ENCODE measurements at places on chromosomes 1 and 21. TPM values are rescaled to one million over a fixed set of nuclear protein-coding genes. Genes with fewer than 3 reads are reported as not detected.
A peak's percentile ranks its signal among the peaks of the same experiment; 100 is the strongest.

Gene FCRL6
- total RNA-seq, result 0.81 TPM

Gene CRYZL1
- 23.2 TPM for total RNA-seq

Gene SRM
- 39.5 TPM for total RNA-seq

Gene APOBEC4
- not detected for total RNA-seq

Gene DR1
- total RNA-seq, result 58.9 TPM

Gene AGBL4
- total RNA-seq, result not detected

Gene CELSR2
- 3.3 TPM for total RNA-seq

Gene KIAA1614
- 0.05 TPM for total RNA-seq

Gene KIRREL1
- not detected for total RNA-seq

Gene NR0B2
- not detected for total RNA-seq

Gene GNG4
- not detected for total RNA-seq

Gene SERTAD4
- total RNA-seq, result not detected

GRCh38 chr1:86429122-86429725, 5.3 kb downstream of the CLCA2 start:
- no peak for DNase-seq

GRCh38 chr1:172637522-172637921, 21.4 kb upstream of the FASLG start:
- no peak for DNase-seq

- DNase-seq, result no peak
Observed at GRCh38 chr1:73162564-73162963, 880.2 kb upstream of the NEGR1 start.

GRCh38 chr1:116099379-116099778, 11.8 kb upstream of the MAB21L3 start:
- no peak for DNase-seq

- no peak for DNase-seq
Observed at GRCh38 chr1:25806418-25806817, 6.4 kb downstream of the SELENON start.

- no peak for DNase-seq
Observed at GRCh38 chr1:20059847-20060246, 10.1 kb upstream of the PLA2G5 start.

GRCh38 chr1:154433161-154433764, 28.1 kb downstream of the IL6R start:
- no peak for DNase-seq

DNA sequence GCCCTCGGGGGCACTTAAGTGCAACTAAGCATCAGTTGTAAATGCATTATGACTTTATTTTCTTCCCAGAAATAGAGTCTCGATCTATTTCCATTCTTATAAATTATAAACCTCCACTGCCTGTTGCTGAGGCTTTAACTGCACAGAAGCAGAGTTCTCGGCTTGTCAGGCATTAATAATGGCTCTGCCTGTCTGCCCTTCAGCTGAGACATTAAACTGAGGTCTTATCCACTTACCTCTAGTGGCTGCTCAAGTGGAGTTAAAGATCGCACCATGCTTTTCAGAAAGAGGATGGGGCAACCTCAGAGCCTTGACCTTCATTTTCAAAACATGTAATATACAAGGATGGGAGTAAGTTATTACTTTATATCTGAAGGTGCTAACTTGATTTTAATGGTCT, 597.6 kb upstream of the PRMT6 start:
- no peak for DNase-seq

DNA sequence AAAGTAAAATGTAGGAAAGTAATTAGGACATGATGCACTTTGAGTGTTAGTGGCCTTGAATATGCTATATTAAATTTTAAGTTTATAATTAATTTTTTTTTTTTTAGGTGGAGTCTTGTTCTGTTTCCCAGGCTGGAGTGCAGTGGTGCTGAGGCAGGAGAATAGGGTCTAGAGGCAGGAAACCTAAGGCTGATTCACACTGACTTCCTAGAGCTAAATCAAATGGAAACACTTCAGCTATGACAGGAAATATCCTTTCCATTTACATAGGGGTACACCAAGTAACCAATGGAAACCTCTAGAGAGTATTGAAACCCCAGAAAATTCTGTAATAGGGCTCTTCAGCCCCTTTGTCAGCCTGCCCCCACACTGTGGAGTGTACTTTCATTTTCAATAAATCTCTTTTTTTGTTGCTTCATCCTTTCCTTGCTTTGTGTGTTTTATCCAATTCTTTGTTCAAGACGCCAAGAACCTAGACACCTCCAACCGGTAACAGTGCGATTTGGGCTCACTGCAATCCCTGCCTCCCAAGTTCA, 17.9 kb upstream of the THRAP3 start:
- no peak for DNase-seq

DNA sequence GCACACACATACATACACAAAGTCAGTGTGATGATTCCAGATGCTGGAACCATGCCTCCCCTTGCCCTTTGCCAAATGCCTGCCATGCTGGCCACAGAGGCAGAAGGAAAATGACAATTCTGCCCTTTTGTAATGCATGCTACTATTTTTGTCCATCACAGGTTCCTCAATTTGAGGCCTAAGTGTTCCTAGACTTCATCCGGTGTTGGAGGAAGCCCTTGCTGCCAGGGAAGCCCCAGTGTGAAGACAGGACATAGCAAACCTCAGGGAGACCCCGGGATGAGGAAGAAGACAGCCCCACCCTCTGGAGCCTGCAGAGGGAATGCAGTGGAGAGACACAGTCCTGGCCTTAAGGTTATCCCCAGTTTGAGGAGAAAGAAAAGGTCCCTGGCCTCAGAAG, 14.4 kb downstream of the PRR9 start:
- DNase-seq, result no peak

DNA sequence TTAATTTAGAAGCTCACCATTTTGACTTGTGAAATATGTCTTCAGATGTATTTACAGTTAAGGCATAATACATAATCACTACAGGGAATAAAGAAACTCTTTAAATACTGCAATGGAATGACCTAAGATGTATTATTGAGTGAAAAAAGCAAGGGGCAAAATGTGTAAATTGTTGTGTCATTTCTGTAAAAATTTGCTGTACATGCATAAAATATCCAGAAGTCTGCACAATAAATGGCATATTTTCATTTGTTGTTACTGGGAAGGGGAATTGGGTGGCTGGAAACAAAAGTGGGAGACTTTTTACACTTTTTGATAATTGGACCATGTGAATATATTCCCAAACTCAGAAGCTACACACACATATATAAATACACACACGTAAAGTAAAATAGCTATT, 17.1 kb downstream of the LRIG2 start:
- no peak for DNase-seq

DNA sequence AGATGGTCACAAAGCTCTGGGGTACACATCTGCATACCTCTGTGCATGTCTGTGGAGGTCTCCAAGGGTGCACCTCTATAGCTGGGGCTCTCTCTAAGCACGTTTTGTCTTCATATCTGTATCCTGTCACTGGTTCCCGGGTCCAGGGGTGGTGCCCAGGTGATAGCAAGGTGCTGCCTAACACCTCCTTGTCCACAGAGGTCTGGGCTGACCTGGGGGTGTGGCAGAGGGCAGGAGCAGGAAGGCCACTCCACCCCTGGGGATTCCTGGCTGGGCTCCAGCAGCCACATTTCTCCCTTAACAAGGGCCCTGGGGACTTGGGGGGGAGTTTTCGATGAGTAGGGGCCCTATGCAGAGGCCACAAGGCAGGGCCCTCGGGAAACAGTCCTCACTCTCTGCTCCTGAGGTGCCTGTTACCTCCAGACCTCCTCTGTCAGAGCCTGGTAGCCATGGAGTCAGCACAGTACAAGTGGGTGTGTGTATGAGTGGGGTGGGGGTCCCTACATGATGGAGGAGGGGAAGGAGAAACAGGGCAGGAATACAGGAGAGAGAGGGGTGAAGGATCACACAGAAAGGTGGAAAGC, 7.0 kb upstream of the CDCP2 start:
- DNase-seq, result no peak

GRCh38 chr1:147168626-147169058, 3.6 kb downstream of the PRKAB2 start:
- no peak for DNase-seq

DNA sequence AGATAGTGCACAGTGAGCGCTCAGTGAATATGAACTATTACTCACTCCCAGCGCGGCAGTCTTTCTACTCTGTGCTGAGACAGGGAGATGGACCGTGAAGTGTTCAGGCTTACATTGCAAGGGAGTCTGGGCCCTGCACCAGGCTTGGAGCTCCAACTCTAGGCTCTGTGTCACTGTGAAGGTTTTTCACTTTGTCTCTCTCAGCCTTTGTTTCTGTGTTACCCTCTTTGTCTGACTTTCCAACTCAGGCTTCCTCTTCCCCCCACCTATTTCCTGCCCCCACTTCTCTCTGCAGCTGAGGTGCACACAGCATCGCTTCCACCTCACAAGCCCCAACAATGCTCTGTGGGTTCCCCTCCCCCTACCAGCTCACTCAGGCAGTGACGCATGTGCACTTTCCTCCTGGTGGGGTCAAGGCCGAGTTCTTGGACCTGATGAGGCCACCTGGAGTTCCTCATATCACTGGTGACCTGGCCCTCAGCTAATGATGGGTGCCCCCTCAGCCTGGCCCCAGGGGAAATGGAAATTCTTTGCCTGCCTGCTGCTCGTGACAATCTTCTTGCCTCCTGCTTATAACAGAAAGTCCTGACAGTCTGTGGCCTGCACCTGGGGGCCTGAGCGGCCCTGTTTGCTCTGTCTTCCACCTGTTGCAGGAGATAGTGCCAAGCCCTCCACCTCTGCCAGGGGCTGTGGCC, 1.1 kb upstream of the LCK start:
- DNase-seq, result peak; percentile 50

DNA sequence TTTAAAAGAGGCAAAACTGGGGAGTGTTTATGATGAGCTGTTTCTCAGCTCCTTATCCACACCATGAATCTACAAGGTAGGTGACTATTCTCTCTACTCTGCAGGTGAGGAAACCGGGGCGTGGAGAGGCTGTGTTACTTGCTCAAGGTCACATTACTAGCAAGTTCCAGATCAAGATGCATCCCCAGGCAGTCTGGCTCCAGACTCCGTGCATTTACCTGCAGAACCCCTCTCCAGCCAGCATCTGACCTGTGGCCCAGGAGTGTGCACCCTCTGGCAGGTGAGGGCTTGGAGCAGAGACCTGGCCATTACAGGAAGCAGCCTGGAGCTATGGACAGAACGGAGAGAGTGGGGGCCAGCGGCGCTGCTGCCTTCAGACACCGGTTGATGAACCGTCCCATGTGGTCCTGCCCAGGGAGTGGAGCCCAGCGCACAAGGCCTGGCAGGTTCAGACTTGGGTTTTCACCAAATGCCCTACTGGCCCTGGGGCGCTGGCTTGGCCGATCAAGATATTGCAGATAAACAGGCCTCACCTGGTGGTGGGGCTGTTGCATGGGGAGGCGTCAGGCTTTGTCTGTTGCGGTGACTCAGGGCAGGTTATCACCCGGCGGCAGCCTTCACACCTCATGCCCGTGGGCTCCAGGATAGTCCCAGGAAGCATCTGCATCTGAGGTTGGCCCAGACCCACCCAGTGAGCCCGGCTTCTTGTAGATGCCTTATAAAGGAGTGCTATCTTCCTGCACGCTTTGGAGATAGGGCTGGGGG, 29.2 kb upstream of the WNT4 start:
- no peak for DNase-seq

DNA sequence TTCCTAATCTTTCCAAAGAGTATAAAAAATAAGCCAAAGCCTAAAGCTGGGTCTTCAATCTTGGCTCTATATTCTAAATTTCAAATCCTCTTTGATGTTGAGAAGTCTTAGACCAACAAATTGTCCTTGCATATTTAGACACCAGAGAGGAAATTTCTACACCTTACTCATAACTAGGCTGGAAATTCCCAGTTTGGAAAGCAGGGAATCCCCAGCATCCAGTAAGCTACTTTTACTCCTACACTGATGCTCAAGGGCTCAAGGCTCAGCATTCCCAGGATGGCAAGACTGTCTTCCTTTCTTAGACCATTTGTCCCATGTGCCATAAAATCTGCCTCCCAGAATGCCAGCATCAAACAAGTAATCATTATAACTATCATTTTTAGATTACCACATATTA, 28.3 kb downstream of the PRDX6 start:
- DNase-seq, result no peak

DNA sequence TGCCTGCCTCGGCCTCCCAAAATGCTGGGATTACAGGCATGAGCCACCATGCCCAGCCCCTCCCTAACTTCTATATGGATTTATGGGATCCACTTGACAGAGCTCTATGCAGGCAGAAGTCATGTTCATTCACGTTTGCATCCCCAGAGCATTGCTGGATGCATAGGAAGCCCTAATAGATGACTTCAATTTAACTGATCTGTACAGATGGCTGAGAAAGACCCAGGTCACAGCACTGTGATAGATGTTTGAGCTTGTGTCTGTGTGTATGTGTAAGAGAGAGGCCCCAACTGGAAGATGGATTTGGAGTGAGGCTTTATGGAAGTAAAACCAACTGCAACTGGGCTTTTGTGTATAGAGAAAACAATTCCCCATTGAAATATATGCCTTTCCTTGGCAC, 30.9 kb upstream of the PLXNA2 start:
- DNase-seq, result no peak

- no peak for DNase-seq
Observed at GRCh38 chr1:25875856-25876692, 566 bp upstream of the PAQR7 start.

DNA sequence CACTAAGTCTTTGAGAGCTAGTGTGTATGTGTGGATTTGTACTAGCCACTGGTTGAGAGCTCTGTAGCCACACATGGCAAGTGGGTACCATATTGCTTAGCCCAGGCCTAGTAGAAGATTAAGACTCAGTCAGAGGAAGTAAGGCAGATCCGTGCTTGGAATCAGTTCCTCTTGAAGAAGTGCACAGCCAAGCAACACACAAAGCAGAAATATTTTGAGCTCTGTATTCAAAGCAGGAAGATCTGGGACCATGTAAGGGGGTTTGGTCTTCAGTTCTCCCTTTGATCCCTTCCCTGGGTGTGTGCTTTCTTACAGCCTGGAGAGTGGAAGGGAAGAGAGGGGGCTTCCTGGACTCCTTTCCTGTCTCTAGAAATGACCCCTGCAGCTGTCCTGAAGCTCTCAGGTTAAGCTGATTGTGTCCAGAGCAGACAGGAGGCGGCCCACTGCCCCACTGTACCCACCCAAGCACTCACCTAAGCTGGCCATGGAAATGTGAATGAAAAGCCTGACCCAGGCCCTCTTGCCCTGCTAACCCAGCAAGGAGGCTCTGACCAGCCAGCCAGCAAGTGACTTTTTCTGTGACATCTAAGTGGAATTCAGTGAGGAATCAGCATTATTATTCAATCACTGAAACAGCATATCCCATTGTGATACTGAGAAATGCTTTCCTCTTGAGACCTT, 3.6 kb downstream of the ETS2 start:
- no peak for DNase-seq

GRCh38 chr1:95179205-95179986, 54.6 kb upstream of the RWDD3 start:
- DNase-seq, result no peak
